ENCODE measurements at places on chromosomes 7 and 10.

DNA sequence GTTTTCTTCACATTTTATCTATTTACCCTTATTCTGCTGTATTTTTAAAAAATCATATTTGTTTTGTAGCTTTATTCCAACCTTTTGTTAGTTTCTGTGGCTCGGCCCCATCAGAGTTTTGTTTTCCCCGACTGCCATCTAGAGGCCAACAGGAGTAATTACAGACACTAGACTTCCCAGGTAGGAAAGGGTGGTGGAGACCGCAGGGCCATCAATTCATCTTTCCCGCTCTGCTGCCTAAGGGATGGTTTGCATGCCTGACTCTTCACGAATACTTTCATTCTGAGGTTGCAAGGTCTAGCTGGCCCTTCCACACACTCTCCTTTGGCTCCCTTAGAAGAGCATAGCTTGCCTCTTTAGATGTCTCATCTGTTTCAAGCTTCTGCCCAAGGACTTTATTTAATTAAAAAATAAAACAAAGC is 38.3 kb downstream of the LYZL2 start:
- no peak for DNase-seq

GRCh38 chr10:20623546-20623945 is 273.6 kb downstream of the NEBL start:
- DNase-seq = no peak

DNA sequence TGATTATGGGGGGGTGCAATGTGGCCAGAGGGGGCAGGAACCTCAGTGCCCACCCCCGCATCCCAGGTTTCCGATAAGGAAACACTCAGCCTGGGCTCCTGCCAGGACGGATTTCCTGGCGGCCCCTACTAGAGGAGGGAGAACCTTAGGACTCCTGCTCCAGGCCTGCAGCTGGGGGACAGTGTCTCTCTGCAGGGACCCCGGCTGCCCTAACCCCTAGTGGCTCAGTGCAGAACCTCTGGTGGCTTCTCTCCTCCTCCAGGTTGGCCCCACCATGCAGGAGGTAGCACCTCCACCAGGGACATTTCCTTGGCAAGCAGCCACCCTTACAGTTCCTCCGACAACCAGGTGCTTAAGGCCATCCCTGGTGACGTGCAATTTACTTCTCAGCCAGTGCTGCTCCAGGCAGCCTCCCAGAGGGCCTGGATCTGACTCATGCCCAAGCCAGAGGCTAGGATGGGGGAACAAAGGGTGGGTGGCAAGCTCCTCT is 31.9 kb downstream of the SH2B2 start:
- no peak for DNase-seq

DNA sequence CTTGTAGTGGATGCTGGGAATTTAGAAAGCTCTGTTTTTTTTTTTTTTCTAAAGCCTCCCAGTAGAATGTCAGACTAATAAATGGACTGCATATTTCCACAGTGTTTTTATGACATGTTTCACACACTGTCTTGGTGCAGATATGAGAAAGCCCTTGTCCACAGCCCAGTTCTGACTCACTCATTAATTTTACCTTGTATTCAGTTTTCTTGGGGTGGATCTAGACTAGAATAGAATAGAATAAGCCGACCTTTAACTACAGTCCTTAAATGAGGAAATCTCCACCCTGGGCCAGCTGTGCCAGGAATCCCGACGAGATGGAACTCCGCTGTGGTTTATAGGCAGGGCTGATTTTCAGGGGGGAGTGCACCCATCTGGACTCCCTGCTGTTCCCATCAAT is 274.7 kb downstream of the NRG3 start:
- no peak for DNase-seq

DNA sequence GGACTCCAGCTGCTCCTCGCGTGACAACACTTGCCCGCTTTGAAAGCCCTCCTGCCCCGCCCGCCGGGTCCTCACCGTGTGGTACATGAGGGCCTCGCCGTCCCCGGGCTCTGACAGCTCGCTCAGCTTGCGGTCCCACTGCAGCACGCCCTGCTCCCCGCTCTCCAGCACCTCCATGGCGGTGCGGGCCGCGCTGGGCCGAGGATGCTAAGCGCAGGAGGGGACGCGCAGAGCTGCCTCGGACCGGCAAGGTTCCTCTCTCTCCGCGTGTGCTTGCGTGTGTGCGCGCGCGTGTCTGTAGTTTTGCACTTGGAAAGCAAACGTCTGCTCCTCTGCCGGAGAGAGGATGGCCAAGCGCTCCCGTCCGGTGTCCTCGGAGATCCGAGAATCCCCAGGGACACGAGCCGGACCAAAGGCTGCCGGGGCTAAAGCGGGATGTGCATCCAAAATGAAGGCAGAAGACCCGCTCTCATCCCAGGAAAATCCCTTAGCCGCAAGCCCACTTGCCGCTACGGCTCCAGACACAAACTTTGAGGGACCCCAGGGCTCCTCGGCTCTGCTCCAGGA is at the start of gene CREB3L2:
CREB3L2 (minus strand) TSS at position 558 of the 567 bp plus-strand sequence; CDS start at position 177, 381 bp downstream.
- no peak for DNase-seq

DNA sequence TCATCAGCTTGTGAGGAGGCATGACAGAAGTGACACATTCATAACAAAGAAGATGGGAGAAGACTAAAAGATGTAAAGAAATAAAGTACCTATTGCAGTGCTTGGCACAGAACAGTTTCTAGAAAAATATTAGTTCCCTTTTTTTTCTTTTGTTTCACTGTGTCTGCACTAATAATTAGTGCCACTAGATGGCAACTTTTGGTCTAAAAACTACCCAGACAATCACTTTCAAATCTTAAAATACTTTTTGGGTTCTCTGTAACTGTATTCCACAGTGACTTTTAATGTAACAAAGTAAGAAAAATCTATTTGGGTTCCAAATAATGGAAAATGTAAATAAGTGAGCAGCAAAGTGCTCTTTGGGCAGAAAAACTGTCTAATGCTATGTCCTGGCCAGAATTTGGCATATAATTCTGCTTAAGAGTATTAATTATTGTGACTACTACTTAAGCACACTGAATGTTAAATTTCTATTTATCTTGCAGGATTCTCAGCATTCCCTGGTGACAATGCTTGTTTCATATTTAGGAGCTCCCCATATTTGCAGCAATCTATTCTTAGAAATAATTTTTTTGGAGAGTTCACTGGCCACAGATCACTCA is 134.8 kb upstream of the KIF5B start:
- DNase-seq = no peak

- DNase-seq = no peak
These were observed 78.5 kb downstream of the ADCY1 start for GRCh38 chr7:45652630-45653029.

- no peak for DNase-seq
These were observed 50.4 kb upstream of the CACUL1 start for GRCh38 chr10:118805146-118805545.

DNA sequence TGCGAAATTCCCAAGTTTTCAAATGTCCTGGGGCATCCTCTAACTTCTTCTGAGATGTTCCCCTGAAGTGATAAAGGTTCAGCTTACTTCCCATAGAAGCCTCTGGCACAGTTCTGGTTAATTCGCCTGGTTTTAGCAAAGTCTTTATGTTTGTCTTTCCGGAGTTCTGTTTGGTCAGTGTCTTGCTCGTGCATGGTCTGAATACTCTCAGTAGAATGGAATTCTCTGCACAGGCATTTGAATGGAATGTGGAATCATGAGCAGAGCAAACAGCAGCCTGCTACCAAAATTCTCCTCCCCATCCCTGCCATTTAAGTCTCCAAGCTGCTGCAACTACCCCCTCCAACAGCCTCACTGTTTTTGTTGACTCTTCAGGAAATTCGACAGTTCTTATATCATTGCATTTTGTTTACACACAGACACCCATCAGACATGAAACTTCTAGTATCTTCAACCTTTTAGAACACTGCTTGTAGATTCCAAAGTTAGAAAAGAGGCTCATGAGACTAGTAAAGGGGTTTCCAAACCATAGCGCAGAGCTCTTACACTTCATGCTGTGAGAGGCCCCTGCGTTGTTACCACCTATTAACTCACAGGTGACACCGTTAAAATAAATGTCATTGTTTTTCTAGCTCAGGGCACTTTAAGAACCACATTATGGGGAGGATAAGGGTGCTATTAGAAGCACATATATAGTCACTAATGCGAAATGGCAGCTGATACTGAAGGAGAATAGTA is 129.7 kb downstream of the PLCE1 start:
- no peak for DNase-seq

DNA sequence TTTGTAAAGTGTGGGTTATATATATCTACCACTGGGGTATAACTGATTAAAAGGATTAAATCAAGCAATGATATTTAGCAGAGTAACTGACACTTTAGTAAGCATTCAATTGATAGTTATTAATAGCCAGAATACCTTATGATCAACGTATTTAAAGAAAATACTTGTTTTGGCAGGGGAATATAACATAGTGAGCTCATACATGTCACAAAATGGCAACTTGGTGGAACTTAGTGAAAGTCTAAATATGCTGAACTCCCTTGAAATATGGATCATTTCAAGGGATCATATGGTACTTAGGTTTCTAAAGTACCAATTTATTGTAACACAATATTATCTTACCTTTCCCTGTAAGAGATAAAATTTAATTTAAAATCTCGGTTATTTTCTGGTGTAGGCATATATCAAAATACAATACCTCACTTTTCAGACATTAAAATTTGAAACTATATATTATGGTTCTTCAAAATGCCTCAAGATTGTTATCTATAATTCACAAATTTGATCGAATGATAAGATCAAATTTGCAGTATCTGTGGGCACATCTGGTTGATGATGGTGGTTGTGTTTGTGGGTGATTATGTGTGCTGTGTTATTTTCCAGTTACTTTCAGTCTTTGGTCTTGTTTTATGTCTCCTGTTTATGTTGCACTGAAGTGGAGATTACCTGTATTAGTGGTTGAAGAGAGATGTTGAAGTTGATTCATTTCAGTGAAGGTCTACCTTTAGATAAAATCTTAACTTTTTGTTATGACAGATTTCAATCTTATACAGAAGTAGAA is 5.2 kb downstream of the ARL4A start:
- DNase-seq = no peak

GRCh38 chr7:32580646-32581045 is 85.4 kb downstream of the AVL9 start:
- DNase-seq = no peak

DNA sequence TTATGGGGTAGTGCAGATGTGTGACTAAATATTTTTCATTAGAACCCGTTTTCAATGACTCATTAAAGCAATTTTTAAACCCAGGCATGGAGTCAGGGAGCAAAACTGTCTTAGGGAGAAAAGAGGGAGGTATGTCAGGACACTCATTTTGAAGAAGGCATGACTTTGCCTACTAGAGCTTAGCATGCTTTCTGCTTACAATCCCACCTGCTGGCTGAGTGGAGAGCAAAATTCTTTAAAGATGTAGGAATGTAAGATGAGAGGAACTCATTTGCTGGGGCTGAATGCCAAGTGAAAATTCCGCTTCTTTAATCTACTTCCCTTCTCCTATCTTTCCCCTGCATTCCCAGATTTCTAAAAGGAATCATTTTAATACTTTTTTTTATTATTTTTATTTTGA is 232.6 kb downstream of the GALNT17 start:
- no peak for DNase-seq

DNA sequence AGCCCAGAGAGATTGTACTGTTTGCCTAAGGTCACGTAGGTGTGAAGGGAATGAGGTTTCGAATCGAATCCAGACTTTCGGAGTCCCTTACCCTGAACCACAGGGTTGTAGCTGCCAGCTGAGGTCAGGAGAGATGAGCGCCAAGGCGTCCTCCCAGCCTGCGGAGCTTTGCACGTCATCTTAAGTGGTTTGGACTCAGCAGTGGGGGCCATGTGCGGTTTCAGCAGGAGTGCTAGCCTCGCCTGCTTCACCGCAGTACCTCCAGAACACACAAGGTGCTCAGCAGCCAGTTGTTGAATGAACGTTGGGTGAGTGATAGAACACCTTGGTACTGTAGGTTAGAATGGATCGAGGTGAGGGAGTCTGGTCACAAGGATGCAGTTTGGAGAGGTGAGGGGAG is 74.9 kb upstream of the PPIF start:
- DNase-seq = no peak

- no peak for DNase-seq
These were observed 106.4 kb downstream of the EGFR start for GRCh38 chr7:55124989-55125875.

- no peak for DNase-seq
These were observed 31.1 kb downstream of the TBATA start for GRCh38 chr10:70753841-70754621.

DNA sequence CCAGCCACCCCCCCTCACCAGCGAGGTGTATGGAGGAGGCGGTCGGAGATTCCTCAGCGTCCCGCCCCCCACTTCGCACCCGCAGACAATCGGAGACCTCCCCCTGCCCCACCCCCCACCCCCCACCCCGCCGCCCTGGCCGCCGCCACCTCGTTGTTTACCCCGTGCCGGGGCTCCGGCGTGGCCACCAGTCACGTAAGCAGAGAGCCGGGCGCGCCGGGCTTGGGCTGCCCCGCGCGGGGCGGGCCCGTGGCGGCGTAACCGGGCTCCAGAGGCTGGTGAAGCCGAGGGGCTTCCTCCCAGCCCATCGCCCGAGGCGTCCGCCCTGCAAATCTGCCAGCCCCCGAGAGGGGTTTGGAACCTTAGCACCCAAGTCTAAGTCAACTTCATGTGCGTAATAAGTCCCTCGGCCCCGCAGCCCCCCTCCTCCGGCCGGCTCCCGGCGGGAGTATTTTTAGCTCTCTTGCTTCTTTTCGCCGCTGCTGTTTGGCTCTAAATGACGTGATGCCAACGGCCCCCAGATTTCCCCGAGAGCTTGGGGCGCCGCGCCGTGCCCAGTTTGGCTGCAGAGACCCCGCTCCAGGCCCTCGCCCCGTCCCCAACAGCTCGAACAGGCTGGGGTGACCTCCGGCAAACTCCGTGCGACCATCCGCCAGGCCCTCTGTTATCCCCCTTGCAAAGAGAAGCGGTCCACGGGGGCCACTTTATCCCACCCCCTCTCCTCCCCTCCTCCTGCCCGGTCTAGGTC is 2.7 kb downstream of the MXI1 start:
- DNase-seq = no peak

GRCh38 chr7:22351878-22352277 is 5.1 kb downstream of the RAPGEF5 start:
- DNase-seq = no peak

- no peak for DNase-seq
These were observed 82.2 kb downstream of the TSPAN12 start for GRCh38 chr7:120775755-120776154.

DNA sequence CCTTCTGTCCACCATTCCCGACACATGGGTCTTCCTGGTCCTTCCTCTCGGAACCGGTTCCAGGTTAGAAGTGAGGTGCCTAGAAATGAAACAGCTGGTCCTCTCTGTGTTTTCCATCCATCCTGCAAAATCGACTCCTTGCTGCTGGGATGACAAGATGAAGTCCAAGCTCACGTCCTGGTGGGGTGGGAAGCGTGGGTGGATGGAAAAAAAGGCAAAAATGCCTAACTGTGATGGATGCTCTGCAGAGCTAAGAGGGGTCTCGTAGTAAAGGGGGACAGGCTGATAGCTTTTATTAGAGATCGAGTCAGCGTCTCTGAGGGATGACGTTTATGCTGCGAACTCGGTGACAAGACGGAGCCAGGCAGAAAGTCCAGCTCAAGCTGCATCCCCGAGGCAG is 14.1 kb downstream of the CALML5 start:
- no peak for DNase-seq

GRCh38 chr10:94443047-94443446 is 40.7 kb downstream of the TBC1D12 start:
- no peak for DNase-seq

All from CMK (cell line).